ENCODE measurements at places on chromosomes 6 and 20.

DNA sequence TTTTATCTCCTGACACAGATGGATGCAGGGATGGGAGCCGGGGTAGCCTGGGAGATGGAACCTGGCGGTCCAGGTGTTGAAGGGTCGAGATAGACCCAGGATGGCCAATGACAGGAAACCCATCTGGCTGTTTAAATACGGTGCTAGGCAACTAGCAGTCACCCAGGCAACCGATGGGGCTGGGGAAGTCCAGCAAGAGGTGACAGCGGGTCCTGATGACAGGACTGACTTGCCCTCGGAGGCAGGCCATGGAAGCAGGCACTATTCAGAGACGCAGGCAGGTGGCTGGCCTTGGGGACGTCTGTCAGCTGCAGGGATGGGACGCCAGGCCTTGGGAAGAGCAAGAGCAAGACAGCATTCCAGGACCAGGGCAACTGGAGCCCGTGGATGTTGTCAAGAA, 135.4 kb upstream of the RALGAPA2 start:
- no peak for DNase-seq

- DNase-seq = no peak
Observed at GRCh38 chr20:21272279-21272678, 30.9 kb upstream of the XRN2 start.

GRCh38 chr6:111239461-111239860, 152.2 kb downstream of the SLC16A10 start:
- DNase-seq = no peak

GRCh38 chr6:112690497-112691202, 343.5 kb downstream of the RFPL4B start:
- no peak for DNase-seq

DNA sequence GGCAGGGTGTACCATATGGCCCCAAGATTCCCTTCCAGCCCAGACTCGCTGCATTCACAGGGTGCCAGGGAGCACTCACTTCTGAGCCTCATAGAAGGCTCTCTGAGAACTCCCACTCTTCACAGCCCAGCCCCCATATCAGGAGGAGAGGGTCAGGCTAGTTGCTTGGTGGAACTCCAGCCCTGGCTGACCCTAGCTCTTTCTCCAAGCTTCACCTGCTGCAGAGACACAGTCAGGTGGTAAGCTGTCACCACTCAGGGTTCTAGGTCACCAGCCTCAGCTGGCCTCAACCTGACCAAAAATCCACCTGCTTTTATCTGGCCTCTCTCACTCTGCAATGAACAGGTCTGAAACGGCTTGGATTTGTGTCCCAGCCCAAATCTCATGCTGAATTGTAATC, 162.7 kb upstream of the MLN start:
- DNase-seq = no peak

GRCh38 chr6:527989-528673, 128.8 kb downstream of the HUS1B start:
- no peak for DNase-seq

- DNase-seq = no peak
Observed at GRCh38 chr6:40355532-40355931, 231.6 kb downstream of the LRFN2 start.

DNA sequence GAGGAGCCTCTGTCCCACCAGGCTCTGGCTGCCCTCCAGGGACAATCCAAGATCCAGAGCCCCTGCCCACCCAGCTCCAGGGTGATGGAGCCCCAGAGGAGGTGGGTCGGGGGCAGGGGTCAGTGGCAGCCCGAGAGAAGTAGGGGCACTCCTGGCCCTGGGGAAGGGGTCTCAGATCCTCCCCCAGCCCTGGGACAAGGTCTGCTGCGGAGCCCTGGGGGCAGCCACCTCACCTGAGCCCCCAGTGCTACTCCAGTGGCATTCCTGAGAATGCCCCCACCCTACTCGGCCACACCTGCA, 2.7 kb upstream of the LAMA5 start:
- DNase-seq = no peak

- no peak for DNase-seq
Observed at GRCh38 chr6:40733770-40734396, 146.7 kb upstream of the LRFN2 start.

- no peak for DNase-seq
Observed at GRCh38 chr6:22807818-22808217, 238.5 kb downstream of the HDGFL1 start.

- no peak for DNase-seq
Observed at GRCh38 chr6:136654086-136654485, 103.9 kb upstream of the MAP7 start.

Data from cortex of kidney (tissue), 1 donor.